Renal pelvis (tissue), 12 donors: ENCODE measurements at places on chromosomes 16 and 17.
A peak's percentile ranks its signal among the peaks of the same experiment; 100 is the strongest.

DNA sequence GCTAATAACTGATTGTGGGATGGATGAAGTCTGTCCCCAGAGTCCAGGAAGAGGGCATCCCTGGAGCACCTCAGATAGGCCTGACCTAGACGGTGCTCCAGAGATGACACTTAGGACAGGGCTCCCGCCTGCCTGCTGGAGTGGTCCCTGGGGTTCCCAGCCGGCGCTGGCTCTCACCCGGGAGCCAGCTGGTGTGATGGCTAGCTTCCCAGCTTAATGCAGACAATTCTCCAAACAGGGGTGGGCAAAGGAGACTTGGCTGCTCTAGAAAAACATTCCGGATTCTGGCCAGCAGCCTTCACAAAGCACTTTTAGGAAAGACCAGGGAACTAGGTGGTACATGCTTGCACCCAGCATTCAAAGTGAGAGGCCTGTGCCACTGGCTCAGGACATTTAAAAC, 18.6 kb downstream of the ACE start:
- DNase-seq, result no peak

GRCh38 chr16:1911467-1912214, 6.6 kb downstream of the HS3ST6 start:
- DNase-seq, result no peak

DNA sequence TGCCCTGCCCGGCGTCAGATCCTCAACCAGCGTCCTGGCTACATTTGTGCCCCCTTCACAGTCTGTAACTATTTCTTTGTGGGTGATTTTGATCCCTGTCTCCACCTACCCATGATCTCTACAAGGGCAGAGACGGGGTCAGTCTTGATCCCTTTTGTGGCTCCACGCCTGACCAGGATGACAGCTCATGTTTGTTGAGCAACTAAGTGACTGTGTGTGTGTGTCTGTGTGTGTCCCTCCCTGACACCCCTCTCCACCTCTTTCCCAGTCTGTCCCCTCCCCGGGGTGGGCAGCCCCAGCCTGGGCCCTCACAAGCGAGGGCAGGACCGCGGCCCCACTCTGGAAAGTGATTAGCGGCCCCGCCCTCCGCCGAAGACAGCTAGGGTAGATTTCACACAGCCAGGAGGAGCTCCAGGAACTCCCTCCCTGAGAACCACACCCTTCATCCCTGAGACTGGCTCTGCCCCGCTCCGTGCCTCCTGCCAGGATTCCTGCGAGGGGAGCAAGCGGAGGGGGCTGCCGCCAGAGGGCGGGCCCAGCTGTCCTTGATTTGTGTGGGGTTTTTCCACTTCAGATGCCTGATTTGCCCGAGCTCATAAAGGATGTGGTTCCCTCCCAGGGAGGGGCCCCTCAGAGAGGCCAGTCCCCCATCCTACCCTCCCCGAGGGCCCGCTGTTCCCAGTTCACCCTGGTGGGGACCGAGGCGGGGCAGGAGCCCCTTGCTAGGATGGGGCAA, 5.3 kb upstream of the HS3ST6 start:
- no peak for DNase-seq

GRCh38 chr17:2336852-2337543, at the start of gene SGSM2:
Gene SGSM2 (plus strand): TSS chr17:2337501. CDS start chr17:2337689, 188 bp downstream.
- peak; percentile 70 for DNase-seq

DNA sequence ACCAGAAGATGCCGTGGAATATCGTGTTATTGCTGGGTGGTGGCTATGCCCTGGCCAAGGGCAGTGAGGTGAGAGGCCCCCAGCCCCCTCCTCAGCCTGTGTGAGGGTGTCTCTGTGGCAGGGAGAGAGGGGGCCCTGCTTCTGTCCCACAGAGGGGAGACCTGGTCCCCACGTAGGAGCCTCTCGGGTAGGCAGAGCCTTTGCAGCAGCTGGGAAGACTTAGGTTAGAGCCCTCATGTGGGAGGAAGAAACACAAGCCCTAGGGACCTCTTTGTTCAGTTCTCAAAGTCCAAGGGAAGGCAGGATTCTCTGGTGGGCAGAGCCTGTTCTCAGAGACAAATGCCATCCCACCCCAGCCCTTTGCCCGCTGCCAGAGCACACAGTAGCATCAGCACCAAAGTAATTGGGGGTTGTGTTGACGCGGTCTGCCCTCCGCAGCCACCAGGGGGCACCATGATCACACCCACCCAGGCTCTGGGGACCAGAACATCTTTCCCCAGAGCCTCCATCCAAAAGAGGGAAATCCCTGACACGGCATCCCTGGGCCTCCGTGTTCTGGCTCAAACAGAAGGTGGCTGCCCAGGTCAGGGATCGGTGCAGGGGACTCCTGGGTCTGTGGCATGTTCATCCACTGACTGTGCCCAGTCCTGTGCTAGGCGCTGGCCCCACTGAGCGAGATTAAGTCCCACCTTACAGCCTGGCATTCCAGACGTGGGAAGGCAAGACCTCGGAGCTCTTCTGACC, 11.5 kb upstream of the FOXN1 start:
- DNase-seq, result peak; percentile 52

GRCh38 chr17:46949291-46950174, 26.6 kb downstream of the GOSR2 start:
- DNase-seq, result no peak

DNA sequence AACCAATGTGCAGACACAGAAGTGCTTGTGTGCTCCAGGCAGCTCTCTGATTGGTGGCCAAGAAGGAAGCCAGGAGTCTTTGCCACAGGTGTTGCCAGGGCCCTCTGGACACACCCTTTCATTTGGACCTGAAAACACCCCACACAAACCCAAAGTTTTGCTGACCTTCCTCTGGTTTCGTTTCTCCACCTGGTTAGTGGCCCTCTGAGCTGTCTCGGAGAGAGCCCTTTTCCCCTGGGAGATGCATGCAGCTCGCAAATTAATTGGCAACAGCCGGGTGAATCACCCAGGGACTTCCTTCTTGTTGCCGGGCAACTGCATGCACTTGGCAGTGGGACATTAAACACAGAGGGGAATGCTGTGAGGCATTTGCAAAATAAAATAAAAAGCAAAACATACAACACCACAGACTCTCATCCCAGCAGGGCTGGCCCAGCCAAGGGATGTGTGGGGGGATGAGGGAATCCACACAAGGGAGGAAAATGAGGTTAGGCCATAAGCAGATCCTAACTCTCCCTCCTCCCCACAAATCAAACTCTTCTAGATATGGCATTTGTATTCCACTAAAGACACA, 286.6 kb downstream of the SOX9 start:
- DNase-seq, result peak; percentile 78

DNA sequence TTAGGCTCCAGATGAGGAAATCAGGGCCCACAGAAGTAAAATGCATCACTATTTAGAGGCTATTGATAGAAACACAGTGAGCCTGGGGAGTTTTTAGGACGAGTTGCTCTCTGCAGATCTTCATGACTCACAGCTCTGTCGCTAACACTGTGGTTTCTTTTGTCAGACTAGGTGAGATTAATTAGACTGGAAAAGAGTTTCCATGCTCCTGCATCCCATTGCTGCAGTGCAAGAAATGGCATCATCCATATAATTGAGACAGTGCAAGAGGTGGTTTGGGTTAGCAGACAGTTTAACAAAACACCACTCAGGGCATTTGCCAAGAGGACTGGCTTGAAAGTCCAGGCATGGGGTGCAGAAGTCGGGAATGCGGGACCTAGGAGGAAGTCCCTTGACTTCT, 198.8 kb upstream of the CACNG5 start:
- DNase-seq, result no peak

GRCh38 chr16:27962197-27962596, 101.3 kb downstream of the GSG1L start:
- no peak for DNase-seq

DNA sequence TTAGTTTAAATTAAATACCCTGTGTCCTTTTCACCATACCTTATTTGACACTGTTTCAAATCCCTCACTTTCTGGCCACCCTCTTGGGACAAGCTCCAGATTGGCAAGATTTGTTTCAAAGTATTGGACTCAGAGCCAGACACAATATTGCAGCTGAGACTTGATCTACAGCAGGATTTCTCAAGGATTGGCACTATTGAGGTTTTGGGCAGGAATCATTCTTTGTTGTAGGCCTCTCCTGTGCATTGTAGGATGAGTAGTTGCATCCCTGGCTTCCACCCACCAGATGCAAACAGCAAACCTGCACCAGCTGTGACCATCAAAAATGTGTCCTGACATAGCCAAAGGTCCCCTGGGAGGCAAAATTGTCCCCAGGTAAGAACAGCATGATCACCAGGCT, 181.2 kb downstream of the CHD9NB start:
- no peak for DNase-seq

GRCh38 chr16:66265048-66265415, 101.5 kb upstream of the CDH5 start:
- DNase-seq, result no peak

GRCh38 chr17:80892019-80892855, 99.4 kb upstream of the CHMP6 start:
- no peak for DNase-seq

DNA sequence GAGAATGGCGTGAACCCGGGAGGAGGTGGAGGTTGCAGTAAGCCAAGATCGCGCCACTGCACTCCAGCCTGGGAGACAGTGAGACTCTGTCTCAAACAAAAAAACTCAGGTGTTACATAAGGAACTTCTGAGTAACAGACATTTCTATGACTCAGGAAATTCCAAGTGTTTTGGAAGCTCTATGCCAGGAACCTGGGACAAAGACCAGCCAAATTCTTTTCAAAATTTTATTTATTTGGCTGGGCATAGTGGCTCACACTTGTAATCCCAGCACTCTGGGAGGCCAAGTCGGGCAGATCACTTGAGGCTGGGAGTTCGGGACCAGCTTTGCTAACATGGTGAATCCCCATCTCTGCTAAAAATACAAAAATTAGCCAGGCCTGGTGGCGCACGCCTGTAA, 5.2 kb upstream of the SH2B1 start:
- no peak for DNase-seq

DNA sequence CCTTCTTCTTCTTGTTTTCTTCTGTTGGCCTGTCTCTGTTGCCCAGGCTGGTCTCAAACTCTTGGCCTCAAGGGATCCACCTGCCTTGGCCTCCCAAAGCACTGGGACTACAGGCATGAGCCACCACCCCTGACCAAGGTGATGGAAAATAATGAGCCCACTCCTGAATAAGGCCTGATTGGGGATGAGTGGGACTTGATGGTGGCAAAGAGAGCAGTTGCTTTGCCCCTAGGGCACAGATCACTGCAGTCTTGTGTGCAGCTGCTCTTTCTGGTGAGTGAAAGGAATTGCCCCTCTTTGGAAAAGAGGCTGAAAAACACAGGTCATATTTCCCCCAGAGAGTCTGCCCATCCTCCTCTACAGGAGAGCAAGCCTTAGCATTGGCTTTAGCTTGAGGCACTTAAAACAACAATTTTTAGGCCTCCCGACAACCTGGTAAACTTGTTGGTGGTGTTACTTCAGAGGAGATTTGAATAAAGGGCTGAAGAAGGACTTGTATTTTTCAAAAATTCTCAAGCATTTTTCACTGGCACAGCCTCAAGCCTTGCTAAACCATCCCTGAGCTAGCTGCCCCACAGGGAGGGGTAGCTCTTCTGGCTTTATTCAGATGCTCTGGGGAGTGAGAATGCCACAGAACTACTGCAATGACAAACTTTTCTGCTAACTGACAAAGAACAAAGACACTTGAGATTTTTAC, 6.1 kb upstream of the PDP2 start:
- DNase-seq, result no peak

DNA sequence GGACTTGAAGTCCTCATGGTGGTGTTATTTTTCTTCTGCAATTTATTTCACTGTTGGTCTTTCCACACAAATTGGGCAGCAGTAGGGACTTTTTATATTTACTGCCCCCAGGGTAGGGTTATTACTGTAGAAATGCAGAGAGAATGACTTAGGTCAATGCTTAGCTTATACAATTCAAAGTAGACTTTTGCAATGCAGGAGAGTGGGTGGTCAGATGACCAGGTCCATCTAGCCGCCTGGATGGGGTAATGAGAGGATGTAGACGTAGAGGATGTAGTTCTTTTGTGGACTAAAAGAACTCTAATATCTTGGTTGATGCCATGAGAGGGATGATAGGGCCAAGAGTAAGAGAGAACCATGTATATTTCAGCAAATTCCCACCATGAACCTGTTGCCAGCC, 2.7 kb upstream of the KRTAP17-1 start:
- DNase-seq, result no peak

DNA sequence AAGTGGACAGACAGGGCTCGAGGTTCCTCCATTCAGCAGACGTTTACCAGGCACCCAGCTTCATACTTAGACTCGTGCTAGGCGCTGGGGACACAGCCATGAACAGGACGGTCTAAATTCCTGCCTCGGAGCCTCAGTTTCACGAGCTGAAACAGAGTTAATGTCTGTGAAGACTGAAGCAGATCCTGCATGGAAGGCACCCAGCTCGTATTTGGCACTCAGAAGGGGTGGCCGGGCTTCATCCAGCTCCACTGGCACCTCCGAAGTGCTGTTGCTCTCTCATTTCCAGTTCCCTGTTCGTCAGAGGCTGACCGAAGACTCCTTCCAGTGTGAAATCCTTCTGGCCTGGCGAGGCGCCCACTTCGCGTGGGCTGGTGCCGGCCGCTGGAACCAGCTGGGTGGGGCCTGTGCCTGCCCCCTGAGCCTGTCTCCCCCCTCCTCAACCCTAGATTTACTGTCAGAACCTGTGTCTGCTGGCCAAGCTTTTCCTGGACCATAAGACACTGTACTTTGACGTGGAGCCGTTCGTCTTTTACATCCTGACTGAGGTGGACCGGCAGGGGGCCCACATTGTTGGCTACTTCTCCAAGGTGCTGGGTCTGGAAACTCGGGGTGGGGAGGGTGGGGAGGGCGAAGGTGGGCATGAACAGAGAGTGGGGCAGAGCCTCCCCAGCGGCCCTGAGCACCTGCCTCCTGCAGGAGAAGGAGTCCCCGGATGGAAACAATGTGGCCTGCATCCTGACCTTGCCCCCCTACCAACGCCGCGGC, 5.8 kb downstream of the PRSS8 start:
- DNase-seq, result no peak

- no peak for DNase-seq
Measured at GRCh38 chr17:20197272-20197926, 188.2 kb downstream of the SPECC1 start.

DNA sequence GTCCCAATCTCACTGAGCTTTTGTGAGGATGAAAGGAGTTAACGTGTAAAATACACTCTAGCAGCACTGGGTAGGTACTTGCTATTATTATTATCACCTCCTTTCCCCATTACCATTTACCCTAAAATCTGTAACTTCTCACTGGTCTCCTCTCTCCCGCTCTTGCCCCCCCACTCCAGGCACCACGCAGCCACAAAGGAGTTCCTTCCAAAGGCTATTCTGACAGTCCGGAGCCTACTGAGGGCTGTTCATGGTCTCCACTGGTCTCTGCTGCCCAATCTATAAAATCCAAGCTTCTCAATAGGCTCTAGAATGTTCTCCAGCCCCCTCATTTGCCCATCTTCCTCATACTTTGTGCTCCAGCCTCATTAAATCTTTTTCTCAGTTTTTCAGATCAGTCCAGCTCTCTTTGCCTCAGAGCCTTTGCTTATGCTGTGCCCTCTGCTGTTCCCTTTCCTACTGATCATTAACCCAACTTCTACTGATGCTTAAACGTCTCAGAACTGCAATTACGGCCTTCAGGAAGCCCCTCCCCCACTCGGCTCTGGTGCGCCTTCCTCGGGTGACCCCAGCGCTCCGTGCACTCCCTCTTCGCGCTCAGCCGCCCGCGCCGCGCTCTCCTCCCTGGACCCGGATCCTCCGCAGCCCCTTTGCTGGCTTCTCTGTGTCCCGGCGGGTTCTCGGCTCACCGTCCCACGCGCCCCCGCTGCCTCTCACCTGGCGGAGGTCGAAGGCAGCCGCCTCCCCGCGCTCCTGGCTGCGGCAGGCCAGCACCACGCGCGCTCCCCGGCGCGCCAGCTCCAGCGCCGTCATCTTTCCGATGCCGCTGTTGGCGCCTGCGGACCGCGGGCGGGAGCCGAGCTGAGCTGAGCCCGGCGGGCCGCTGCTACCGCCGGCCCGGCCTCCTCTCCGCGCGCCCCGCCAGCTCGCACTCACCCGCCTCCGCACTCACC, 737 bp downstream of the DHRS13 start:
- peak; percentile 63 for DNase-seq
